ENCODE measurements at places on chromosomes 11 and 22.

GRCh38 chr22:41411021-41411851, 29.5 kb downstream of the TEF start:
- no peak for DNase-seq

- no peak for DNase-seq
Measured at GRCh38 chr11:12876340-12876739, 132.8 kb upstream of the RASSF10 start.

DNA sequence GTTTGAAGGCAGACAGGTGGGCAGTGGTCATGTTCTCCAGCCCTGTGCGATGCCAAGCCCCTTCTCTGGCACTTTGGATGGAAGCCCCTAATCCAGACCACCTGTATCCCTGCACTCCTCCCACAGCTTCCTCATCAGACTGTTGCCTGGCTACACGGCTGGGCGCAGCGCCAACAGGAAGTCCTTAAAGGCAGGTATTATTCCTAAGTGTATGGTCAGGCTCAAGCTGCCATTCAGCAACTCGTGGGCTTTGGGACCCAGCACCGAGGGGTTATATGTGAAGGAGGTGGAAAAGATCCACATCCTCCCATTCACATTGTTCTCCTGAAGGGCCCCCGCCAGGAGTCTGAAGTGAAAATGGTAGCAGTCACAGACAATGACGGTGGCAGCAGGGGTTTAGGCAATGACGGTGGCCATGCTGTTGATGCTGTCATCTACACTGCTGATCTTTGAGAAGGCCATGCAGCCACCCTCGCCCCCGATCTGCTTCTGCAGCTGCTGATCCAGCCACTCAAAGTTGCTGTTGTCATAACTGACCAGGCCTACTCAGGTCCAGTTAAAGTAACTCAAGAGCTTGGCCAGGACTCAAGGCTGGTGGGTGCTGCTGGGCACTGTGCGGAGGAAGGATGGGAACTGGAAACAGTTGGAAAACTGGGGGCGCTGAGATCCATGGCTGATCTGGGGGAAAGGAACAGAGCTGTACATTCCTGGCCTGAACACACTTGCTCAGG, 27.7 kb downstream of the OR6Q1 start:
- no peak for DNase-seq

GRCh38 chr11:121829159-121829643, 286.8 kb downstream of the BLID start:
- DNase-seq: no peak

DNA sequence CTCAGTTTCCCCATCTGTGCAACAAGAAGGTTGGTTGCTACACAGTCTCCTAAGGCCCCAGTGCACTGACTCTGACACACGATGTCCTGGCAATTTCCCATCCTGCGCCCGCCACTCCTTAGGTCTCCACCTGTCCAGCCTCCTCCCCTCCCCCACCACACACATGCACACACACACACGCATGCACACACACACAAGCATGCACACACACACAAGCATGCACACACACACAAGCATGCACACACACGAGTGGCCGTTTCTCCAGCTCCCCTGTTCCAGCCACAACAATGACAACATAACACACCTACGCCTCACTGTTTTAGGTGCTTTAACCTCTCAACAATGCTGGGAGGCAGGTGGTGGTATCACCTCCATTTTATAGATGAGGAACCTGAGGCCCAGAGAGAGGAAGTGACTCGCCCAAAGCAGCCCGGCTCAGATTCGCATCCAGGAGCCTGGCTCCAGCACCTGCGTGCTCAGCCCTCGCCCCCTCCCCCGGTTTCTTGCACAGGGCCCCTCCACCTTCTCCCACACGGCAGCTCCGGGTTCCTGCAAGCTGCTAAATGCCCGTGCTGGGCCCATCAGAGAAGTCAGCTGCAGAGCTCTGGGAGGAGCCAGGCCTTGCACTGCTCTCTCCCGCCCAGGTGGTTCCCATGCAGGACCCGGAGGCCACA, 13.0 kb downstream of the CYTH4 start:
- no peak for DNase-seq

DNA sequence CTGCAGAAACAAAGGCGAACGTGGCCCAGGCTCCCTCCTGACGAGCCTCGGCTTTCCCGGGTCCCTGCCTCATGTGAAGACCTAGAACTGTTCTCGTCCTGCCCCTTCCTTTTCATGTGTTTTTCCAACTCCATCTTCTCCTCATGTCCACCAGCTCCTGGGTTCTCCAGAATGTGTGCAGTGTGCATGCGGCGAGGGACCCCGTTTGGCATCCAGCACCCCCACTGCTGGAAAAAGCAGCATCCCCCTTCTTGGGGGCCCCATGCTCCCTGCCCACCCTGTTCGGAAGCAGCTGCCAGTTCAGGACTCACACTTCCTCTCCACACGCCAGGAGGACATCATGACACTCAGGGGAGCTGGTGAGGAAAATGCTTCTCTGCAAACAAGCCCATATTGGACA, 313.5 kb downstream of the BRD1 start:
- DNase-seq: no peak

DNA sequence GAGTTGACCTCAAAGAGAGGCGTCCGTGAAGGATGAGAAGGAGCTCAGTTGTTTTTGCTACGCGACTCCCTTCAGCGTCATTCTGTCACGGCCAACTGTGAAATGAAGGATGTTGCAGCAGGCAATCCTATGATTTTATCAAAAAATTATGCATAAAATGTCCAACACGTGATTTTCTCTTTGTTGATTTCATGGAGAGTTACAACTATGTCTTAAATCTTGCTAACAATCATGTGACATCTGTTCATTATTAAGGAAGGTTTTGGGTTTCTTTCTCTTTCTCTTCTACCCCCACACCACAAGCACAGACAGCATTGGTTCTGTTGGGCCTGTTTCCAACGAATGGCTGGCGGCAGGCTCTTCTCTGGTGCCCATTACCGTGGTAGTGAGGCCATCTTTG, 3.7 kb downstream of the KRTAP5-4 start:
- no peak for DNase-seq
